Erythroblast (primary cell): ENCODE measurements at places on chromosomes 1 and 21.

DNA sequence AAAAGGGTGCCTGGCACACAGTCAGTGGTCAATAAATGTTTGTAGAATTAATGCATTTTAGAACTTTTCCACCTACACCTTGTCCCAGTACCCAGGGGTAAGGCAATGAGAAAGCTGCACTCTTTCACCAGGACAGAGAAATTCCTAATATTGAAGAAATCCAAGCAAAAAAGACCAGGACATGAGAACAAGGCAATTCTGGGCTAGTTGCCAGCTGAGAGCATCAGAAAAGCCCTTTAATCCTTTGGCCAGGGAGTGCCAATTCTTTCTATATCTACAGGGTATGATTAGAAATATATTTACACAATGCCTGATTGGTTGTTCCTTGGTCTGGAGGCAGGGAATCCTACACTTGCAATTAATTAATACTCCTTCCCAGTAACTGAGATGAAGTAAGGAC, 492.4 kb upstream of the NFIA start:
- no peak for DNase-seq

DNA sequence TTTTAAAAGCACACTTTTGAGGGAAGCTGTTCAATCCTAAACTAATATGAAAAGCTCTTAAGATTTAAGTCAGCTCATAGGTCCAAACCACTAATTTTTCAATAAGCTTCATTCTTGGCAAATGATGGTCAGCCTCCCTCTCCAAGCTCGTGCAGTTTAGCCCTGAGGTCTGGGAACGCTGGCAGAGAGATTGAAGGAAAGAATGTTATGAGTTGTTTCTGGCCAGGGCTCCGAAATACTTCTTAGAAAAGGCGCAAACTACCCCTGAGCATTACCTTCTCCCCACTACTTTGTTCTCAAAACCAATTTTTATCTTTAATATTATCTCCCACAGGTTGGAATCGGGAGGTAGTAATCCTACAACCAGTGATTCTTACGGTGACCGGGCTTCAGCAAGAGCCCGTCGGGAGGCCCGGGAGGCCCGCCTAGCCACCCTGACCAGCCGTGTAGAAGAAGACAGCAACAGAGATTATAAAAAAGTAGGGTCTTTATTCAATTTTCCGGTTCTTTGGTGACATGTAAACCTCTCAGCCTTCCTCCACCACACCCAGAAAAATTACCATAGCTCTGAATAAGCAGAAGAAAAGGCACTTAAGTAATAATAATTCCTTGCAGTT, 147.7 kb downstream of the SYT2 start:
- DNase-seq = no peak

- DNase-seq = no peak
Measured at GRCh38 chr1:14142397-14143100, 442.6 kb downstream of the PRDM2 start.

DNA sequence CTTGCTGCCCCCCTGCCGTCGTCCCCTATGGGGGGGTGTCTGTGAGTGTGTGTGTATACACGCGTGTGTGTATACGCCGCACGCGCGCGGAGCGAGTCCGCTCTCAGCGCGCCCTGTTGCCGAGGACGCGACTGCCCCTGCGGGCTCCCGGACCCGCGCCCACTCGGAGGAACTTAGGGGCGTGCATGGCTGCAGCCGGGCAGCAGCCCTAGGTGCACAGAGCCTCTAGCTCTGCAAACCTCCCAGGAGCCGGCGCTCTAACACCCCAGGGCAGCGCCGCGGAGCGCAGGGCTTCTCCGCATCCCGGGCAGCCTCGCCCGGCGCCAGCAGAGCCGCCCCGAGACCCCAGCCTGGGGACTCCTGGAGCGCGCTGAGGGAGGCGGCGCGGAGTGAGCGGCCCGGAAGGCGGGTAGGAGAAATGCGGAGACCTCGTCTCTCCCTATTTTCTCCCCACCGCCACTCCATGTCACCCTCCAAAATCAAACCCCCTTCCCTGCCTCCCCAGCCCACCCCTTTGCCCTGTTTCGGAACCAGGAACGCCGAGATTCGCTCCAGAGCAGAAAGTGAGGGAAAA, 574 bp downstream of the ITPKB start:
- DNase-seq = peak; percentile 57

DNA sequence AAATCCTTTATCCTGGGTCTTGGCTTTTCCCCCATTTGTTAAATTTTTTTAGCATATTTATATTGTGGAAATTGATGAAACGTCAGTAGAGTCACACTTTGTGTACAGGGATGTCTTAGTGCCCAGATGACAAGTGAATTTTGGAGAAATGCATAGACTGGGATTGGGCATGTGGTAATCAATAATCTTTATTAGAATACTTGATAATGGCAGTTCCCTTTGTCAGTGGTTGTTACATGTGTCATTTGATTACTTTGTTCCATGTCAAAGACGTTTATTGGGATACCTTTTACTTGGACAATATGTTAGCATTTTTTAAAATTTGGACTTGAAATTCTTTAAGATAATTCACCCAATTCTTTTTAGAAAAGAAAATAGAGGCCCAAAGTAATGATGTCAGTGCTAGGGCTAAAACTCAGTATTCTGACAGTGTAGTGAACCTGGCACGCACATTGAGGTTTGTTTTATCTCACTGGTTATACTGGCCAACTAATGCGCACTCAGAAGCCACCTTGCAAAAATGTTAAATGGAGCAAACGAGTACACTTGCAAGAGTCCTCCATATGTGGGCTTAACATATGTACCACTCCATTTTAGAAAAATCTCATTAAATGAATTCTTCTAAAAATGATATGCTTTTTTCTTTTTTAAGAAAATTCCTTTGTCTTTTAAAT, 9.2 kb downstream of the PRPF38B start:
- no peak for DNase-seq

DNA sequence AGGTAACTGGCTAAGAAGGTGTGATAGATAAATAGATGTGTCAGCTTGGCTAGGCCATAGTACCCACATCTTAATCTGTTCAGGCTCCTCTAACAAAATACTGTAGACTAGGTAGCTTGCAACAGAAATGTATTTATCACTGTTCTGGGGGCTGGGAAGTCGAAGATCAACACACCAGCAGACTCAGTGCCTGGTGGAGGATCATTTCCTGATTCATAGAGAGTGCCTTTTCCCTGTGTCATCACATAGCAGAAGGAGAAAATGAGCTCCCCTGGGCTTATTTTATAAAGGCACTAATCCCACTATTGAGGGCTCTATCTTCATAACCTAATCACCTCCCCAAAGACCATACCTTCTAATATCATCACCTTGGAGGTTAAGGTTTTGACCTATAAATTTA, 532.7 kb upstream of the OLFM3 start:
- no peak for DNase-seq

DNA sequence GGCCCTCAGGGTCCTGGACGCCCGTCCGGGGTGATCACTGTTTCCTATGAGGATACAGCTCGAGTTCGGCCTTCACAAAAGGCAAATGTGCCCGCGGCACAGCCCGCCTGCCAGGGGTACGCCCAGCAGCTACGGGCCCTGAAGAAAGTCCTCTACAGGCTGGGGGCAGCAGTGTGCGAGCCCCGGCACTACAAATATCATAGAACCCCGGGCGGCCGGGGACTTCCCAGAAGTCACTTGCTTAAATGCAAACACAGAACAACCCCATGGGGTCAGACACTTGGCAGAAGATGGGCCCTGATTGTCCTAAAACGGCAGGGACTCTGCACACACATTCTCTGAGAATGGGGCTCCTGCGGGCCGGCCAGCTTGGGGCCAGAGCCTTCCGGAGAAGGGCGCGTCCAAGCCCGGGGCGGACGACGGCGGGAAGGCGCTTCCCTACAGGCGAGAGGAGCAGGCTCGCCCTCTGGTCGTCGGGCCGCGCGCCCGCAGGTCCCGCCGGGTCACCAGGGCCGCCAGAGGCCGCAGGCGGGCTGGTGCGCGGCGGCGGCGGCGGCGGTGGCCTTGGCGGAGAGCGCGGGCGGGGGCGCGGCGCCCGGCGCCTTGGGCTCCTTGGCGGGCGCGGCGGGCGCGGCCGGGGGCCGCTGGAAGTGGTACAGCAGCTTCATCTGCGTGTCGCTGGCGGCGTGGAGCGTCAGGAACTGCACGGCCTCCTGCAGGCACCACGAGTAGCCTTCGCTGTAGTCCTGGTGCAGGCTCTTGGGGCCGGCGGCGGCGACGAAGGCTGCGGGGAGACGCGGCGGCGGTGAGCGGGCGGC, 888 bp downstream of the HES5 start:
- peak; percentile 71 for DNase-seq

DNA sequence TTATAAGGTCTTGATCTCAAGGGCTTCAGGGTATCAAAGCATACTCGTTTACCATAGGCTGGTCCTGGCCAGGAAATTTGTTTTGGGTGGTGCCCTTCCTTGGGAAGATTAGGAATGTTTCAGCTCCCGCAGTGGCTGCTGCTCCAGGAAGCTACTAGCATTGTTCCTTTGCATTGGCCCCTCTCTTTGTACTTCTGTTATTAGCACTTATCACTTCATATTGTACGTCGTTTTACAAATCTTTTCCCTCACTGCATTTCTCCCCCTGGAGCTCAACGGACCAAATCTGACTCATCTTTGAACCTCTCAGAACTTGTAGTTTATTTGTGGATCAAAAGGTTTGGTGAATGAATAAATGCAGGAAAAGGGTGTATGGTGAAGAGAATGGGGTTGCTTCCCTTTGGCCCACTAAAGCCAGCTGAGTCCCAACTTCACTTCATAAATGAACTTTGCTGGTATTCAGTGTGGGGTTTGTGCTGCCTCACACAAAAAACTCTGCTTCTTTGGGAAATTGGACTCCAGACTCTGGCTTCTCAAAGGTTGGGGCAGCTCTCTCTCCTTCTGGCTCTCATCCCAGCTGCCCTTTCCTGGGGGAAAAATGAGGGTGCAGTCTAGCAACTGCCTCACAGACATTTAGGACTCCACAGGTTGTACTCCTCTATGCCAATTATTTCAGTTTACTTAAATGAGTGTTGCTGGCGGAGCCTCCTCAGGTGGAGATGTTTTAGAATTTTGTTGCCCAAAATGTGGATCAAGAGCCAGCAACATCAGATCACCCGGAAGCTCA, 5.9 kb downstream of the GNAT2 start:
- no peak for DNase-seq

GRCh38 chr1:199449221-199449620, 578.3 kb upstream of the NR5A2 start:
- DNase-seq = no peak

DNA sequence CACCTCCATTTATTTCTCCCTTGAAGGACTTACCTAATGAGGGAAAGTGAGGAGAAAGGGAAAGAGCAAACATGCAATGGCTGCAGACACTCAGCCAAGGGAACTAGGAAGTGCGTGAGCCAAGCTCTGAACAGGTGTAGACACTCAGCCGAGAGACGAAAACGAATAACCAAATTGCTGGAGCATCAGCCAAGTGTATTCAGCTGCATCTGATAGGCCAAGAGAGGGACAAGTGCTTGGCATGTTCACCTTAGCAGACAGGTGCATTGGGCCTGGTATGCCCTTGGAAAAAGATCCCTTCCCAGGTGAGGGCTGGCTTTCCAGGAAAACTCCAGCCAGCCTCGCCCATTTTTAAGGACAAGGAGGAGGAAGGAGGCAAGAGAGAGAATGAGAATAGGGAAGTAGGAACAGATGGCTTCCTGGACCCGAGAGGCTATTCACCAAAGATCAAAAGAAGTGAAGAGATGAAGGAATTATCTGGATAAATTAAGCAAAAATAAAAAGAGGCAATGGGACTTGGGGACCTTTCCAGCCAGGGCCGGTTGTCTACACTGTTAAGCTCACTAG, 184.7 kb downstream of the TOMM20 start:
- no peak for DNase-seq

- DNase-seq = no peak
Measured at GRCh38 chr1:18869847-18870594, 10.6 kb upstream of the TAS1R2 start.

- no peak for DNase-seq
Measured at GRCh38 chr1:29444782-29445729, 208.7 kb downstream of the PTPRU start.

DNA sequence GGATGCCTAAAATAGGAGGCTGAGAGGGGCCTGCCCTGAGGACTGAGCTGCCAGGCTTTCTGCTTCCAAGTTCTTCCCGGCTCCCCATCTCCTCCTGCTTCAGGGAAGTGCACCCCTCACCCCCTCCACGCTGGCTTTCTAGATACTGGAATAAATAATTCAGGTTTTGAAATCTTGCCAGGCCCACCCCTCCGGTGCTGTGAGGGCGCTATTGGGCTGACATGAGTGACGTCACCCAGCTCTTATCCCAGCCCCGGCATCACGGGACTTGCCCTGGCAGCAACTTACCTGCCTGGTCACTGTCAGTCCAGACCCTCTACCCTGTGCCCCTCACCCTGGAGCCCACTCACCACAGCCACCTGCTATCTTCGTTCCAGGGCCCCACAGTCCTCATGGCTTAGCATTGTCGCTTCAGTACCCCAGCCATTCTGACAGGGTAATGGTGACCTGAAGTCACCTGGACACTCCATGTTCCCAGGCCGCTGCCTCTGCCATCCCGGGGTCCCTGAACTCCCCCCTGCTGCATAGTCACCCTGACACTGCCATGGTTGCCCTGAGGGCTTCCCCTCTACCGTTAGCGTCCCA, 819 bp upstream of the GPR3 start:
- DNase-seq = peak; percentile 84
